ENCODE measurements at places on chromosomes 2 and 18.

GRCh38 chr2:203710952-203711351 is 4.5 kb downstream of the CD28 start:
- DNase-seq: peak; percentile 44

GRCh38 chr18:23487738-23488570 is 15.4 kb upstream of the RMC1 start:
- peak; percentile 25 for DNase-seq

- DNase-seq: no peak
These were observed 246.4 kb upstream of the PXDN start for GRCh38 chr2:1990724-1991123.

DNA sequence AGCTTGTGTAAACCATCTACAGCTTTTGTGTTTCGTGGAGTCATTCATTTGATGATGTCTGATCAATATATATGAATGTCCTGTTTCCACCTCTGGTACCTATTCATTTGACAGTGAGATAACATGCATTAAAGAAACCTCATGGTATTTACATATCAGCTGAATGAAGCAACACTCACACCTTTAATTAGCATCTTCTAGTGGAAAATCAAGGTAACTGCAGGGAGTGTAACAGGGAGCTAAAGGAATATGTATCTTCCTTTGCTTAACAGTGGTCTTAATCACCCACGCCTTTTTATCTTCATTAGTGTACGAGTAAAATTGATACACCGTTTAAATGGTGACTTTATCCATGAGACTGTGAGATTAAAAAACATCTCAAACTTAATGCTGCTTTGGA is 15.6 kb downstream of the SLC39A10 start:
- no peak for DNase-seq

DNA sequence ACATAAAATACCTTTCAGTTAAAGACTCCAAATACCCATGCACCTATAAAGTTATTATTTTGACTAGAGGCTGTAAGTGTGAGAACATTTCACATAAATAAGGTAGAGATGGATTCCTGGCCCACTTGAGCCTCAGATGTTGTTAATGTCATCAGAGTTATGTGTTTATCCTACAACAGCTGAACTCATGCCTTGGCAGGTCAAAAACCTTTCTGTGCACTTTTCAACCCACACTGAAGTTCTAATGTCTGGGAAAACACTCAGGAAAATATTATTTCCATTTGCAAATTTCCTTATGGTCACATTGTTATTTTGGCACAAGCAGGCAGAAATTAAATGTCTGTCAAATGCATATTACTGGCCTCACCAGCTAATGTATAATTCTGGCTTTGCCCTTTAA is 209.2 kb downstream of the LNPK start:
- DNase-seq: no peak

DNA sequence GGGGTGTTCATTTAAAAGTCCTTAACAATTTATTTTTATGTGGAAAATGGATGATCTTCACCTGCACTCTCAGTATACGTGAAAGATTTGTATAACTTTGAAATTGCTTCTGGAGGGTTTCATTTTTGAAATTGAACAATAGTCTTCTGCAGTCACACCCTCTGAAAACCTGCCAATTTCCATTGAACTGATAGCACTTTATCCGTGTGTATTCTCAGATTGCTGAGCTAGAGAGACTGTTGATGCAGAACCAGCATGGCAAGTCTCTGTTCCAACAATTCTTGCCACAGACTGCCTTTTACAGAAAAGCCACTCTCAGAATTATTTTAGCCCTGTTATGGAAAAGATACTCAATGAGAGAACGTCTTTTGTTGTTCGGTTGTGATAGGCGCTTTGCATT is 6.6 kb upstream of the GULP1 start:
- DNase-seq: no peak

GRCh38 chr2:178819147-178819875 is 12.1 kb upstream of the TTN start:
- DNase-seq: no peak

GRCh38 chr2:187869195-187869594 is 315.0 kb upstream of the TFPI start:
- no peak for DNase-seq

DNA sequence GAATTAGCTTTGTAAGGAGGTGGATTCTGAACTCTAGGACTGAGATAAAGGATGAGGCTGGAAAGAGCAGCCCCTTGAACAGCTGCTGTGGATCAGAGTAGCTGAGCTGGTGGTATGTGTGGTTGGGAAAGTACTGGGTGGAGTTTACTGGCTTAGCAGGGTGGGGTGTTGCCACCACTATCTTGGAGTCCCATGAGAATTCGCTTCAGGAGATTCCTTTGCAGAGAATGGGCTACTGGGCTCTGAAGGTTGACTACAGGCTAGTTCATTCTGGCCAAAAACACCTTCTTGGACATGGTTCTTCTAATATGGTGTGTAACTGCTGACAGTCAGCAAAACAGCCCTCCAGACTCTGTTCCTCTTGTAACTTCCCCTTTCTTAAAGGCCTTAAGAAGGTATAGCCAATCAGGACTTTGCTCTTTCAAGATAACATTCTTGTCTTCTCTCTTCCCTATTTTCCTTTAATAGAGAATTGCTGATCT is 52.7 kb downstream of the TET3 start:
- no peak for DNase-seq

DNA sequence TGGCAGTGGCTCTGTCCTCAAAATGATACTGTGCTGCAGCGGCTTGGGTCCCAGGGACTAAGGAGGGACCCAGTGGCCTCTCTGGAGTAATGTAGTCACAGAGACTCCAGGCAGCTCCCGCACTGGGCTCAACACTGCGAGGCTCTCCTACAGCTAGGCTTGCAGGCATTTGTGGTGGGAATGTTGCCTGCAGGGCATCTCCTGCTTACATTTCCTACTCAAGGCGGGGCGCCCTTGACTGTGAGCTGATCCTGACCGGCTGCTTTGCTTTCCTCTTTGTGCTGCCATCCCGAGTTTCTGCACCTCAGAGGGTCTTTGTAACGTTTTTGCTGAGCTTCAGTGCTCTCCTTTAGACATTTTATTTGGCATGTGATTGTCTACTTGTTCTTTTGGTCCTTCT is 177.4 kb upstream of the FN1 start:
- DNase-seq: no peak

GRCh38 chr18:3389977-3390376 is 60.0 kb upstream of the TGIF1 start:
- DNase-seq: no peak

GRCh38 chr2:33859811-33860461 is 260.8 kb upstream of the FAM98A start:
- no peak for DNase-seq

DNA sequence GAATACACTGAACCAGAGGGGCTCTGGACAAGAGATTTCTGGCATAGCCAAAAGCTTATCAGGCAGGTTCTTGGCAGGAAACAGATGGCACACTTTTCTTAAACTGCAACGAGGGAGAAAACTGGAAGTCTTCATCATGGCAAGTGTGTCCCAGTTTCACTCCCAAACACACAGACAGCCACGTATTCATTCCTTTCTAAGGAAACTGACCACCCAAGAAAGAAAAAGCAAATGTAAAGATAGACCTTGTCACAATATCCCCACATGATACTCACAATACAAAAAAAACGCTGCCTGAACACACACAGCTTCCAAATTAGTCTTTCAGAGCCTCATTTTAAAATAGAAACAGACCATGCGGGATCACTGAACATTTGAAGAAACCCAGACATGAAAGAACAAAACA is 40.6 kb upstream of the RTTN start:
- no peak for DNase-seq

DNA sequence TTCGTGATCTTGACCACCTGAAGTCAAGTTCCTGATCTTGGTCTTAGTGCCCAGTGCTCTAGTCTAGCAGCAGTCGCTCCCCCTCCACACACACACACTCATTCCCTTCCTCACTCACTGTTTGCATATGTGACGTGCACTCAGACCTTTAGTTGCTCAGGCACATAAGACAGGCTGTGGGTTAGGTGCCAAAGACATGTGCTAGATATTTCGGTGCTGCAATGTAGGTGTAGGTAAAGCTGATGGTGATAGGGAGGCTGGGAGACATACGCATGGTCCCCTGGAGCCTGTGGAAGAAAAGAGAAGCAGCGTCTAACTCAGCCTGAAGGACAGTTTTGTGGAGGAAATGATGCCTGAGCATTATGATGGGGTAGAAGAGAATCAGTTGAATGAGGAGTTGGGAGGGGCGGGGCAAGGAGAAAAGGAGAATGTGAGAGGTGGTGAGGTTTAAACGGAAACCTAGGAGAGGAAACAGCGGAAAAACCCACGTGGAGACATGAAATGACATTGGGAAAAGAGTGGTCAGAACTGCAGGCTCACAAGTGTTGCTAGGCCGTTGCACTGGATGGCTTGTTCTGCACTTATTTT is 3.8 kb downstream of the TTC39C start:
- peak; percentile 70 for DNase-seq

DNA sequence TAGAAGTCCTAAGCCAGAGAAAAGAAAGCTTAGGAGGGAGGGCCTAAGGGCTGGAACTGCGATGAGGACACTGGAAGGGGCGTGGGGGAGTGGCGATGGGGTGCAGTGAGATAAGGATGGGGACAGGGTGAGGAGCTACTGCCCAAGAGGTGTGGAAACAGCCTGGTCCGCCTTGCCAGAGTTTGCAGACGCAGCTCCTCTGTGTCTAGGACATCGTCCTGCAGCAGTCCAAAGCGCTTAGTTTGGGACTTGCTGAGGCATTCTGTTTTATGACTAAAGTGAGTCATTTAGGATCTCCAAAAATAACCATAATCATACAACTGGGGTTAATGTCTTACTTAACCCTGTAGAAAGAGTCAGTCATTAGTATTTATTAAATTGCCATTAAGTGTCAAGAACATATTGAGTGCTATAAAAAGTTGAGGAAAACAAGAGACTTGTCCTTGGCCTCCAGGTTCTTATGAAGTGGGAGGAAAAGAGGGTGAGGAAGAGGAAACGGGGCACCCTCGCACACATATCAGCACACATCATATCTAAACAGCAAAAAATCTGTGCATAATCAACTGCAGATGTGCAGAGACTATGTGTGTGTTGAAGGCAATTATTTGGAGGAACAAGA is 74.8 kb downstream of the CDK15 start:
- DNase-seq: no peak

DNA sequence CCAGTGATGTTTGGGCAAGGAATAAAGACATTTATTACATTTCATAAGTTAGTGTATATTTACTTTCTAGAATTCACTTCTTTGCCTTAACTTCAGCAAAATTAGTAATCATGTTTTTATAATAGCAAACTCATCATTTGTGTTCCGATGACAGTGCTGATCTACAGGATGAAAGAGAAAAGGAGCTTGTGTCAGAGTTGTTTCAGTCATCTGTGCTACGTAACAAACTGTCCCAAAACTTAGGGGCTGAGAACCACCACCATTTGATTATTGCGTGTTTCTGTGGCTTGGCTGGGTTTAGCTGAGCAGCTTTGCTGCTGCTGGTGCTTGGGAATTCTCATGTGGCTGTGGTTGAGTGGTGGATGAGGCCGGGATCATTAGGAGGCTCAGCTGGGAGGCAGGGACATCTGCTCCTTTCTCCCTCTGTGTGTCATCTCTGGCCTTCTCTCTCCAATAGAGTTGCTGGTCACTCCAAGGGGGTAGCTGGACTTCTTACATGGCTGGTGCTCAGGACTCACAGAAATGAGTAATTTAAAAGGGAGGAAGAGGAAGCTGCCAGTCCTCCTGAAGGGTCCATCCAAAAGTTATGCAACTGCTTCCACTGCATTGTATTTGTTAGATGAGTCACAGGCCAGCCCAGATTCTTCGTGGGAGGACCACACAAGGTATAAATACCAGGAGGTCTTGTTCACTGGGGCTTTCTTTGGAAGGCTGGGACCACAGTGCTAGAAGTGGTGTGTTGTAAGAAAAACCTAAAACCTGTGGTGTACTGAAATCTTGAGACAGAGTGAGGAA is 43.4 kb upstream of the HAAO start:
- no peak for DNase-seq

- DNase-seq: no peak
These were observed 7.2 kb upstream of the CYBRD1 start for GRCh38 chr2:171514908-171515582.

- DNase-seq: no peak
These were observed 978.8 kb downstream of the TMEM182 start for GRCh38 chr2:103740631-103741030.

- DNase-seq: no peak
These were observed 8.5 kb upstream of the THNSL2 start for GRCh38 chr2:88161446-88162244.

DNA sequence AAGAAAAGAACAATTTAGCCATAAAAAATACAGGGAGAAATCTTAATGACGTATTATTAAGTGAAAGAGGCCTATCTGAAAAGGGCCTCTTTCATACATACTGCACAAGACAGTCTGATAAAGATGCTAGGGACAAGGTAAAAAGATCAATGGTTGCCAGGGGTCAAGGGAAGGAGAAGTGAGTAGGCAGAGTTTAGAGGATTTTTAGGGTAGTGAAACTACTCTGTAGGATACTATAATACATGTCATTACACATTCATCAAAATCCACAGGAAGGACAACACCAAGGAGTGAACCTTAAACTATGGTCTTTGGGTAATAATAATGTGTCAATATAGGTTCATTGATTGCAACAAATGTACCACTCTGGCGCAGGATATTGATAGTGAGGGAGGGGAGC is 289.3 kb downstream of the FSIP2 start:
- no peak for DNase-seq

DNA sequence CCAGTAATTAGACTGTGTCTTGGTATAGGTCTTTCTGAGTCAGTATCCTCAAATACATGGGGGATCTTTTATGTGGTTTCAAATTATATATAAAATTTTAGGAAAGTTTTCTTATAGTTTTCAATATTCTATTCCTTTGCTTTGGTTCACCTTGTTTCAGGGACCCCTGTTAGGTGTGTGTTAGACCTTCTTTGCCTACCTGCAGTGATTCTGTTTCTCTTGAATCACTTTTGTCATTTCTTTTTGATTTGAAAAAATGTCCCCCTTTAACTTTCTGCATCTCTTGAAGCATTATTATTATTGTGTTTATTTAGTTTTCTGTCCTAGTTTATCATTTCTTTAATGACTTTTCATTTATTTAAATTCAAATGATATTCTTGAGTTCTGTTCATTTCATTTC is 98.7 kb downstream of the FHOD3 start:
- no peak for DNase-seq

DNA sequence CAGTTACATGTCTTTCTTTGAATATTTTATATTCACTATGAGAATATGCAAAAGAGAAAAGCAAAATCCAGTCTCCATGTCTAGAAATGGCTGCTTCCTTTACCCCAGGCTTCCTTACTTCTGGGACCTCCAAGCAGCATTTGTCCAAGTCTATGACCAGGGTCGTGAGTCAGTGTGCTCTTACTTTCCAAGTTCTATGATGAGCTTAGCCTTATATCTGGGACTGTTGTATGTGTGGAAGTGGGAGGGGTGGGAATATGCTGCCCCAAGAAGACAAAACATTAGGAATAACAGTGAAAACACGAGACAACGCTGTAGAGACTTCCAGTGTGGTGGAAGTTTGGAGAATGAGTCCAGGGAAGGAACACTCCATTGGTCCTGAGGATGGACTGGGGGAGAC is 21.2 kb upstream of the CHRNA1 start:
- no peak for DNase-seq

All from activated CD4-positive, alpha-beta T cell treated with anti-CD3 and anti-CD28 coated beads, Interleukin-2, amount 50 U/mL, for 16 hours (primary cell).